Stimulated activated CD4-positive, alpha-beta T cell treated with anti-CD3 and anti-CD28 coated beads, TNF-alpha, amount 100 ng/mL, for 24 hours (primary cell): ENCODE measurements at places on chromosomes 1 and 21.

DNA sequence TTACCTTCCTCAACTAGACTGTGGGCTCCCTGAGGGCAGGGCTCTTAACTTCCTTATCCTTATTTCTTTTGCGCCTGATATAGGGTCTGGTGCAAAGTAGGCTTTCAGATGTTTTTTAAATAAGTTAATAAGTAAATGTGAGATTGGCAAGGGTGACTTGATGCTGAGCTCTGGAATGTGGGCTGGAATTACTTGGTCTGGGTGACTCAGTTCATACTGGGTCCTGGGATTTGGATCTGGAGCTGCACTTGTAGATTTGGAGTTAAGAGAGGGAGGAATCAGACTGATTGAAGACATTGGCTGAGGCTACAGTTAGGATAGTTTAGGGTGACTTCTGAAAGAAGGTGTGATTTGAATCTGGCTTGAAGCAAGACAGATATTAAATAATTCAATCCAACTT is 190.9 kb downstream of the GIPC2 start:
- no peak for DNase-seq

DNA sequence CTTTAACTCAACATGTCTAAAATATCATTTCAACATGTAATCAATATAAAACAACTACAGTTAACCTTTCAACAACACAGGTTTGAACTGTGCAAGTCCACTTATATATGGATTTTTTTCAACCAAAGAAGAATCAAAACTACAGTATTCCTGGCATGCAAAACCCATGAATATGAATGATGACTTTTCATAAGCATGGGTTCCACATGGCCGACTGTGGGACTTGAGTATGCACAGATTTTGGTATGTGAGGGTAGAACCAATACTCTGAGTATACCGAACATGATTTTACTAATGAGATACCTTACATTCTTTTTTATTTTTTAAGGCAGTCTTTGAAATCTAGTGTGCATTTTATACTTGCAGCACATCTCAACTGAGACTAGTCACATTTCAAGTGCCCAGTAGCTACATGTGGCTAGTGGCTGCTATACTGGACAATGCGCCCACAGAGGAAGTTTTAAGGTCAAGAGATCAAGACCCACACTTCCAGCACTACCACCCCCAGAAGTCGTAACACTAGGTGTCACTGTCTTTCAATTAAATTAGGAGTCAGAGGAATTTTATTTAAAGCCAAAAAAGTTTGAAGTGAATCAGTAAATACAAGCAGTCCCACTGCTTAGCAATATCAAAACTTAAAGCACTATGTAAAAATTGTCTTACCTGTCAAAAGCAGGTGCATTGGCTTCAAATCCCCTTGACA is 40.0 kb downstream of the SYNJ1 start:
- no peak for DNase-seq

GRCh38 chr1:99755664-99756063 is 10.8 kb downstream of the FRRS1 start:
- DNase-seq: no peak

DNA sequence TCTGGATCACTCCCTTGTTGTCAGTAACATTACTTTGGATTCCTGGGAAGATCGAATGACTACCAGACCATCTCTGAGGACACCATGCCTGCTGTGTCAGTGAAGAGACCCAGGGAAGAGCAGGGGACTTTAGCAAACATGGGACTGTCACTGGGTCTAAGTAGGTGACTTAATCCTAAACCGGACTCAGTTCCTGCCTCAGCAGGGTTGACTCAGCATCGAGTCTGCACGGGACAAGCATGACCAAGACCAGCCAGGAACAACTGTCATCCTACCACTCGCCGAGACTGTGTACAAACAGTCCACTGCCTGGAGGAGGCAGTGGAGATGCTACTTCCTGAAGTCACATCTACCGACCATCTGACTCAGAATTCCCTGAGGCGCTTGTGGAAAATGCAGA is 53.2 kb upstream of the RAB4A start:
- DNase-seq: no peak

- no peak for DNase-seq
These were observed 19.8 kb downstream of the PRPF38A start for GRCh38 chr1:52424231-52424636.

DNA sequence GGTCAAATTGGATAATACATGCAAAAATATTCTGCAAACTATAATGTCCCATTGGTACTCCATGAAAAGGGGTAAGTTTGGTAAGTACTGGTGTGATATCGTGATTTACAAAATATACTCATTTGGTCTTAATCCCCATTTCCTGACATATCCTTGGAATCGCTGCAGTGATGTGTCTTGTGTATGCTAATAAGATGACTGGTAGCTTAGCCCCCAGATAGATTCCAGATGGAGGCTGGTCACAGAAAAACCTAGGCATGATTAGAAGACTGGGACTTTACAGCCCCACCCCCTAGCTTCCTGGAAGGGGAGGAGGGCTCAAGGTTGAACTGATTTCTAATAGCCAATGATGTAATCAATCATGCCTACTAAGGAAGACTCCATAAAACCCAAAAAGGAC is 3.0 kb downstream of the VAMP4 start:
- DNase-seq: no peak

DNA sequence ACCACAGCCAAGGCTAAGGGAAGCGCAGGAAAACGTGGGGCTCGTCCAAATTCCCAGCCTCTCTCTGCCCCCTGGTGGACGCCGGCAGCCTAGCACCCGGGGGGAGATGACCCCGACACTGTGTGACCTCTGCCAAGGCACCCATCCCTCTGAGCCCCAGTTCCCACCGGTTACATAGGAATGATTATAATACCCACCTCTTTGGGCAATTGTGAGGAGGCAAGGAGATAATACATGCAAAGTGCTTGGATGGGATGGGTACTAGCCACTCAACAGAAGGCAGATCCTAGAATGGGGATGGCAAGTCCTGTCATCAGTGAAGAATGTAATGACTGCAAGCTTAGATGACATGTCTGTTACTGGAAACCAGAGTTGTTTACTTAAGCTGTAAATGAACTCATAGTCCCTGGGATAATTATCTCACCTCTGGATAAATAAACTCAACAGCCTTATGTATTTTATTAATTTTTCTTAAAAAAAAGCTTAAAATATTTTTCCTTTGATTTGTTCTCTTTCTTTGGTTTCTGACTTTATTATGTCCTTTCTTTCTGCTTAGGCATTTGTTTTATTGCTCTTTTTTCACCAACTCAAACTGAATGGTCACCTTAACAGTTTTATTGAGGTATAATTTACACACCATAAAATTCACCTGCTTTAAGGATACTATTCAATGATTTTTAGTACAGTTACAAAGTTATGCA is 11.3 kb upstream of the BMP8B start:
- peak; percentile 51 for DNase-seq

GRCh38 chr1:101975371-101975770 is 21.4 kb downstream of the OLFM3 start:
- DNase-seq: no peak

GRCh38 chr21:36695671-36696389 is 3.1 kb upstream of the SIM2 start:
- DNase-seq: no peak

DNA sequence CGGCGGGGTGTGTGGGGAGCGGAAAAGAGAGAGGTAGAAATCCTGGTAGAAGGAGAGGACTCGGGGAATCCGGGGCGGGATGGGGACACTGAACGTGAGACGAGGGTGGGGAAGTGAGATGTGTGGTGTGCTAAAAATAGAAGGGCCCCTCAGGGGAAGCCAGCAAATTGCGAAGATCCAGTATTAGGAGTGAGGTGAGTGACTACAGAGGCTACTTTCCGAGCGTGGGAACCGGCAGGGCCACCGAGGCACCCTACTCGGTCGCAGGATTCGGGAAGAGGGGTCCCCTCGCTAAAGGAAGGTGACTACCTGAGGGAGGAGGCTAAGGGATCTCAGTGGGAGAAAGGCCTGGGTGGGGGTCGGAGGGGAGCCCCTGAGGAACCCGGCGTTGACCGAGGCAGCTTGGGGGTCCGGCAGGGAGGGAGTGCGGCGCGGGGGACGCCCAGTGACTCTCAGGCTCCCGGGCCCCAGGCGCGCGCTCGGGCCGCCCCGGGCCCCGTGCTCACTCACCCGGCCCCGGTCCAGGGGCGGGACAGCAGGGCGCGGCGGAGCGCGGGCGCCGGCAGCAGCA is 318 bp downstream of the ALDH4A1 start:
- DNase-seq: no peak

DNA sequence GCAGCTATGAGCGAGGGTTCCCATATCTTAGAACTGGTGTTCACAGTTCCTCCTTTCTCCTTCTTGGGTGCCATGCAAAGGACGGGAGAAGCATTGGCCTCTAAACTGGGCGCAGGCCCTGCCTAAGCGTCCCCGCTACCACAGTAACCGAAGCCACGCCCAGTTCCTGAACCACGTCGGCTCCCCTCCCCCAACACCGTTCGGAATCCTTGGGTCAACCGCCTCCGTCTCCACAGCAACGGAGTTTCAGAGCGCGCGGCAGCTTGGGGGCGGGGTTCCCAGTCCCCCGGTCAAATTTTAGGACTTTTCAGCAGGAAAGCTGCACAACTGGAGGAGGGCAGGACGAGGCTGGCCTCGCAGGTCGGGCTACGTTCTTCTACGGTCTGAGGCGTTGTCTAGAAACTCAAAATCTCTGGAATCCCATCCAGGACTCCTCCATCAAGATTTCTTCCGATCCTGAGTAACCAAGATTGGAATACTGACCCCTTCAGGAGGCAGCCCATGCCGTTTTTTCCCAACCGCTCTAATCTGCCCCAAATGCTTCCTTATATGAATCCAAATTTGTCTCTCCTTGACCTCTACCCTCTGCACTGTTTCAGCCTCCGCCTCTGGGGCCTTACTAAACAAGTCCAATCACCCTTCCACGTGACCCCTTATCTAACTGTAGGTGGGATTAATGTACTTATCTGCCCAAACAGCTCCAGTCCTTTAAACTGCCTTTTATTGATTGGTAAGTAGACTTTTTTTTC is at the start of gene SPAG17:
SPAG17 (minus strand) TSS at position 145 of the 749 bp plus-strand sequence; CDS start at position 74, 71 bp downstream.
- no peak for DNase-seq

- DNase-seq: no peak
These were observed 21.5 kb downstream of the TUT4 start for GRCh38 chr1:52531249-52531872.

GRCh38 chr1:99277066-99277465 is 12.8 kb downstream of the PLPPR4 start:
- DNase-seq: no peak

DNA sequence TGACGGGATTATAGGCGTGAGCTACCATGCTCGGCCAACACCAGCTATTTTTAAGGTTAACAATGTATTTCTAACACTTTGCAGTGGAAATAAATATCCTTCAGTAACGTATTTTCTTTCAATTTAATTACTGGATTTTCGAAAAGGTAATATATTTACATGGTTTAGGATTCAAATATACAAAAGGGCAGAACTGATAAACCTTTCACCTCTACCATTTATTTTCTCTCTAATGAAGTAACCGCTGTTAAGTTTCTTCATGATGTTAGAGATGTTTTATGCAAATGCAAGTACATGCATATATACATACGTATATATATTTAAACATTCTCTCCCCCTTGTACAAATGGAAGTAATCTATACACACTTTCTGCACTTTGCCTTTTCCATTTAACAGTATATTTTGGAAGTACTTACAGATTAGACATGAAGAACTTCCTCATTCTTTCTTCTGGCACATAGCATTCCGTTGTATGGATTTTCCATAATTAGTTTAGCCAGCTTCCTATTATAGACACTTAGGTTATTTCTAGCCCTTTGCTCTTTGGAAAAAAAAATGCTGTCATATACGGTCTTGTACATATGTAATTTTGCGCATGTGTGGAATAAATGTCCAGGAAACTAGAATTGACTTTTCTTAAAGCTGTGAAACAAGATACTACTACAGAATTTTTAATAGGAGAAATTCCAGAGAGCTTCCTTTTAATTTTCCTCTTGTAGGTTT is 14.9 kb upstream of the HJV start:
- DNase-seq: no peak

DNA sequence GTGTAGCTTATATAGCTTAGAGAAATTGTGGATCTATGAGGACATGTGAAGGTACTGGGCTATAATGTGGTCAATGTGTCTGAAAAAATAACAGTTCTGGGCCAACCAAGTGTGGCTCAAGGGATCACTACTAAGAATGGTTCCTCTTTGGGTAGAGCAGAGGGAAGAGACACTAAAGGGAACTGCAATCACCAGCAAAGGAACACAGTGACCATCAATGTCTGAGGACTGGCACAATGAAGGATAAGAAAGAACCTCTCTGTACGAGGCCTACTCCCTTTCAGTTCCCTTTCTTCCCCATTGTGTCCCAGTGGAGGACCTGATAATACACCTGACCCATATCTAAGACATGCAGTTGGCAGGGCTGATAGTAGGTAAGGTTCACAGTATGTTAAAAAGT is 89.9 kb upstream of the JAK1 start:
- DNase-seq: no peak

- no peak for DNase-seq
These were observed at the start of gene BCL2L15 for GRCh38 chr1:113887402-113888175. Gene BCL2L15, minus strand, starts transcription at chr1:113887581. Its CDS starts 206 bp downstream, at chr1:113887375.

- DNase-seq: no peak
These were observed 139.3 kb upstream of the HMCN1 start for GRCh38 chr1:185594786-185595410.

DNA sequence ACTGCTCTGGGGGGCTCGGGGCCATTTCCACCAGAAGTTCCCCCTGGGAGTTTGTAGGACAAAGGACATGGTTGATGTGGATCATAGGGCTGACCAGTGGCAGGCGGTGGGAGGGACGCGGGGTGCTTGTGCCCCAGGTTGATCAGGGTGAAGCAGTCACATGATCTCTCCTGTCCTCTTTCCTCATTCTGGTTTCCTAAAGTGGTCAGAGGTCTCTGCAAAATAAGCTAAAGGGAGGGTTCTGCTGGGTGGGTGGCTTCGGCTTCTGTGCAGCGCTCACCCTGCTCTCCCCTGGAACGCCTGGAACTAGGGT is 9.2 kb downstream of the PDXK start:
- no peak for DNase-seq

- DNase-seq: no peak
These were observed 181.6 kb upstream of the CACYBP start for GRCh38 chr1:174818014-174818616.

DNA sequence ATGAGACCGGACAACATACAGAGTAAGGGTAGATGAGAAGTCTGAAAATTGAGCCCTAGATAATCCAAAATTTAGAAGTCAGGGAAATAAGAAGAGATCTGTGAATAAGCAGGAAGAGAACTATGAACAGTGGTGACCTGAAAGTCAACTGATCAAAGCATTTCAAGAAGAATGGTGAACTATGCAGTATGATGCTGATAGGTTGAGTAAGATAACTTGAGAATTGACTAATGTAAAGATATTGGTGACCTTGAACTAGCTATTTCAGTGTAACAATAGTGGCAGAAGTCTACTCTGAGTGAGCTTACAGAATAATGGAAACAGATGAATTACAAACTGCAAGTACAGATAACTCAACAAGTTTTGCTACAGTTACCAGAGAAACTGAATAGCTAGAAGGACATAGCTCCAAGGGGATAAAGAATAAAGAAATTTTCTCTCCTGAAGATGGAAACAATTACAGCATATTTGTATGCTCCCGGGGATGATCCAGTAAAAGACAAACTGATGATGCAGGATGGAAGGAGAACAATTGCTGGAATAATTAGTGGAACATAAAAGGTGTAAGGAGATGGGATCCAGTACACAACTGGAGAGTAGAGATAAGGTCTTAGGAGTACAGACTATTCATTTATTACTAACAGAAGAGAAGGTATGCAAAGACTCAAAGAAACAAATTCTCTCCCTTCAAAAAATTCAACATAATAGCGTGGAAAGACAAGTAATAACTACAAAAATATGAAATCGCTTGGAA is 10.9 kb downstream of the NRDC start:
- no peak for DNase-seq
